ENCODE measurements at places on chromosomes 5 and 9. TPM values are rescaled to one million over a fixed set of nuclear protein-coding genes. Genes with fewer than 3 reads are reported as not detected.
A peak's percentile ranks its signal among the peaks of the same experiment; 100 is the strongest.

DNA sequence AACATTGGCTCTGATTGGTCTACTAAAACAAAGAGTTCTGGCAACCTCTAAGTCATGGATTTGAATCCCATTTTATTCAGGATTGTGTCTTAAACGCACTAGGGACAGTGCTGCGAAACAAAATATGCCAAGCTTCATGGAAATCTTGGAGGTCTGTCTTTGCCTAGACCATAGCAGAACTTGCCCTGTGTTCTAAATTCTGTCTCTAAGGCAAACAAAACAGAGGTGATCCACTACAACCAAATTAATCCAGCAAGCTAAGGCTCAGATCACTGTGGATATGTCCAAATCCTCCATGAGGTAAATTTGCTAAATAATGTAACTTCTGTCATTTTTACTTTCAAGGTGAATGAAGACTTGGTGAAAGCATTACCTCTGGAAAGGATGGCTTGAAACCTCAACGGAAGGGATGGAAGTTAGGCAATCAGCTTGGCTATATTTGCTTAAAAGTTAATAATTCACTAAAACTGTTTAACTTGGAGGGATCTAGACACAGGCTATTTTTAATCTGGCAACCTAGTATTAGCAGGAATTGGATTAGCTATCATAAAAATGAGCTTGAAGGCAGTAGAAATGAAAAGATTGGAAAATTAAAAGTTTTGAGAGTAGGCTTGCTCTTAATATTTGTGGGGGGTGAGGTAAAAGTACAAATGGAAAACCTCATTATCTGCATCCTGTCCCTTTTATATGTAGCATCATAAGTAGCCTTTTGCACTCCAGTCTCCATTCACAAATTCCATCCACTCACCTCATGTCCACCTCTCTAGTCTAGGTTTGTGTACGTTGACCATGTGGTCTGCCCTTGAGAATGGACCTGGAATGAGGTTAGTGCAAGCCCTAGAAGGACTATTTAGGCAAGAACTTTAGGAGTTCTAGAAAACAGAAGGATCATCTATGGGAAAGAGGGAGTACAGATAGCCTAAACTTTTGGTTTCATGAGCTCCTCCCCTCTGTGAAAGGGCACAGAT, 176.2 kb downstream of the SMC2 start:
- no peak for DNase-seq
- H3K4me1 ChIP-seq = no peaks in the 10 kb centered on the region
- no peaks in the 10 kb centered on the region for H3K36me3 ChIP-seq
- H3K4me3 ChIP-seq = no peak overlapping the region
- no peaks in the 10 kb centered on the region for H3K27me3 ChIP-seq
- H3K27ac ChIP-seq = no peak overlapping the region

- no peaks in the 10 kb centered on the region for H3K36me3 ChIP-seq
- H3K4me3 ChIP-seq = no peak overlapping the region
- no peaks in the 10 kb centered on the region for H3K4me1 ChIP-seq
- DNase-seq = no peak
These were observed 83.7 kb upstream of the IRX1 start for GRCh38 chr5:3511934-3512333.

DNA sequence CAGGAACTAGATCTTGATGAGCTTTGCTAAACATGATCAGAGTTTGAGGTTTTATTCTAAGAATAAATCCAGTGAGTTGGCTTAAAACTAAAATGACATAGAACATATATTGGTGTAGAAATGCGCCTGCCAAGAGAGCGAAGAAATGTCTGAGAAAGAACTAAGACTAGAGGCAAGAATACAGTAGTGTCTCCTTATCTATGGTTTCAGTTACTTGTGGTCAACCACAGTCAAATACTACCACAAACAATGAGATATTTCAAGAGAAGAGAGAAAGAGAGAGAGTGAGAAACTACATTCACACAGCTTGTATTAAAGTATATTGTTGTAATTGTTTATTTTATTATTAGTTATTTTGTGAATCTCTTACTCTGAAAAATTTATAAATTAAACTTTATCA, 254.4 kb upstream of the CDH10 start:
- no peaks in the 10 kb centered on the region for H3K4me1 ChIP-seq
- H3K27ac ChIP-seq = no peak overlapping the region
- DNase-seq = no peak
- H3K27me3 ChIP-seq = no peaks in the 10 kb centered on the region

DNA sequence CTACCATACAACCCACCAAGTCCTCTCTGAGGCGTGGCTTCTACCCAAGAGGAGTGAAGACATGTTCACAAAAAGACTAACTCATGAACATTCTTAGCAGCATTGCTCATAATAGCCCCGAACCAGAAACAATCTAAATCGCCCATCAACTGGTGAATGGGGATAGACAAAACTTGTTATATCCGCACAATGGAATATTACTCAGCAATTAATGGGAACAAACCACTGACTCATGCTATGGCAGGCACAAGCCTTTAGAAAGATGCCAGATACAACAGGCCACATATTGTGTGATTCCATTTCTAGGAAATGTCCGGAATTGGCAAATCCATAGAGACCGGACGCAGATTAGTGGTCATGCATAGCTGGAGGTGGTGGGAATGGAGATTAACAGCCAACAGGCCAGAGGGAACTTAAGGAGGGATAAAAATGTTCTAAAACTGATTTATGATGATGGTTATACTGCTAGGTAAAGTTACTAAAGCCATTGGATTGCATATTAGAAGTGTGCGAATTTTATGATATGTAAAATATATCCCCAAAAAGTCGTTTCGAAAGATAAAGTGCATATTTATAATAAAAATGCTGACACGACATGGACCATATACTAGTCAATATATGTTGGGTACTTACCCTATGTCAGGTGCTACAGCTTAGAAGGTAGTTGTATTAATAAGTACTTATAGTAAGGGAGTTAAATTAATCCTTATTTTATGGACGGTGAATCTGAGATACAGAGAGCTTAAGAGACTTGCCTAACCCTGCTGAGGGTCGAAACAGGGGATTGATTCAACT, 55.4 kb downstream of the LHX2 start:
- no peak for DNase-seq
- H3K36me3 ChIP-seq = no peaks in the 10 kb centered on the region
- peaks cover 12% of the 10 kb centered on the region for H3K27me3 ChIP-seq
- H3K4me1 ChIP-seq = no peaks in the 10 kb centered on the region
- H3K4me3 ChIP-seq = no peak overlapping the region
- no peak overlapping the region for H3K27ac ChIP-seq

DNA sequence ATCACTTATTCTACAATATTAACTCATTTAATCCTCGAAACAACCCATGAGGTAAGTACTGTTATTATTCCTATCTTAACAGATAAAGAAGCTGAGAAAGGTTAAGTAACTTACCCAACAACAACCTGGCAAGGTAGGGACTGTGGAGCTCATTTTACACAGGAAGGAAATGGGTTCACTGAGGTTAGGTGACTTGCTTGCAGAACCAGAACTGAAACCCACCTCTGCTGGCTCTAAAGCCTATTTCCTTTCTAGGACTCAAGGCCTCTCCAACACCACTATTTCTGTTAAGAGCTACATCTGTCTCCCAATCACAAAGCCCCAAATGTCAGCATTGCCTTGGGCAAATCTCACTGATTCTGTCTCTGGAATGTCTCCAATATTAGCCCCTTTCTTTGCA, 38.9 kb upstream of the IFNK start:
- peaks cover 41% of the 10 kb centered on the region for H3K4me1 ChIP-seq
- H3K36me3 ChIP-seq = peaks cover 24% of the 10 kb centered on the region
- H3K27me3 ChIP-seq = no peaks in the 10 kb centered on the region
- H3K4me3 ChIP-seq = peak overlapping the region; percentile 59
- DNase-seq = no peak
- peak overlapping the region; percentile 83 for H3K27ac ChIP-seq

C9 gene
- not detected for total RNA-seq

- no peaks in the 10 kb centered on the region for H3K4me1 ChIP-seq
- DNase-seq = no peak
- H3K36me3 ChIP-seq = no peaks in the 10 kb centered on the region
These were observed 53.1 kb upstream of the S1PR3 start for GRCh38 chr9:88938189-88938588.

MED27 gene
- 19.7 TPM for total RNA-seq

GRCh38 chr5:1555011-1555807, 31.4 kb upstream of the LPCAT1 start:
- H3K4me1 ChIP-seq = no peaks in the 10 kb centered on the region
- no peak for DNase-seq
- peaks cover 4% of the 10 kb centered on the region for H3K27me3 ChIP-seq
- H3K27ac ChIP-seq = no peak overlapping the region
- H3K4me3 ChIP-seq = no peak overlapping the region

DNA sequence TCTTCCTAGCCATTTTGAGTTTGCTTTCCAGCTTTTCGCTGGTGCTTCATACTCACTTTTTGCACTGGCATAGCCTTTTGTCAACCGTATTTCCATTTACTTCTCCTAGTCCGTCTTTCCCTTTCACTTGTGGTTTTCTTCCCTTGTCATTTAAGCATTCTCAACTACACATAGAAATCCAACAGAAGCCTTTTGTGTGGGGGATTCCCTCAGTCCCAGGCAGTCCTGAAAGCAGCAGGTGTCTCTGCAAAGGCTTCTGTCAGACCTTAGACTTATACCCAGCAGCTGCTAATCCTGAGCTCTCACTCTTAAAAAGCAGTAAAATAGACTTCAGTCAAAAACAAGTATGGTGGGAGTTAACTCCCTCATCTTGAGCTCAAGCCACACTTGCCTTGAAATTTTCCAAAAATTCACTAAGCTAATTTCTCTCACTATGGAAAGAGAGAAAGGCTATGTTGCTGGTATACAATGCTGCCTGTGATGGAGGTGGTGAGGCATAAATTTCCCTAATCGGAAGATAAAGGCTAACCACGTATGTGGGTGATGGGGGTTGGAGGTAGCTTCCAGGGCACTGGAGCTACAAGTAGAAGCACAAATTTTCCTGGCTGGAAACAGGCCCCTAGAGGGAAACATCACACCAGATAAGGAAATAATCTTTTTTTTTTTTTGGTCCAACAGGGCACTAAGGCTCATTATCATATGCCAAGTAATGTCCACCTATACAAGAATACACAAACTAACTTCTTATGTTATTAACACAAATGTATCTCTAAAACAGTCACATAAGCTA, 34.8 kb upstream of the IFNK start:
- no peak overlapping the region for H3K4me3 ChIP-seq
- DNase-seq = no peak
- H3K36me3 ChIP-seq = peaks cover 22% of the 10 kb centered on the region

GRCh38 chr5:151810897-151811296, 39.1 kb downstream of the G3BP1 start:
- H3K36me3 ChIP-seq = peaks cover 52% of the 10 kb centered on the region
- no peak overlapping the region for H3K4me3 ChIP-seq
- H3K27me3 ChIP-seq = no peaks in the 10 kb centered on the region
- H3K27ac ChIP-seq = no peak overlapping the region
- peaks cover 2% of the 10 kb centered on the region for H3K4me1 ChIP-seq

- no peak overlapping the region for H3K27ac ChIP-seq
- H3K27me3 ChIP-seq = peaks cover 6% of the 10 kb centered on the region
- H3K4me3 ChIP-seq = no peak overlapping the region
- DNase-seq = no peak
- no peaks in the 10 kb centered on the region for H3K4me1 ChIP-seq
These were observed 7.3 kb upstream of the RASEF start for GRCh38 chr9:83070261-83070660.

DNA sequence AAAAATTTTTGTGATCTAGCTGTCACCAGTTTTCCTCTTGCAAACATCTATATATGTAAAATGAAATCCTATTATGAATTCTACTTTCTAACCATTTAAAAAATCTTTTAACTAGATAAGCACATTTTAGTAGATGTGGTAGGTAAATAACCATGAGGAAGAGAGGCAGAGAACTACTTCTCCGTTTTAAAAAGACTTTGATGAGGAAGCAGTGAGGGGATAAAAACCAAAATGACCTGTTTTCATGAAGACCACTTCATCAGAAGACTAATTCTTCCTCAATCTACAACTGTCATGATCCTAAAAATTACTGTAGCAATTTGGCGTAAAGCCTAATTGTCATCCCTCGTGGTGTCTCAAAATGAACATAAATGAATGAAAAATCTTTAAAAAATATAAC, 15.7 kb upstream of the ERBIN start:
- H3K27ac ChIP-seq = no peak overlapping the region
- no peaks in the 10 kb centered on the region for H3K36me3 ChIP-seq
- H3K4me1 ChIP-seq = no peaks in the 10 kb centered on the region
- no peaks in the 10 kb centered on the region for H3K27me3 ChIP-seq
- H3K4me3 ChIP-seq = no peak overlapping the region
- DNase-seq = no peak

DNA sequence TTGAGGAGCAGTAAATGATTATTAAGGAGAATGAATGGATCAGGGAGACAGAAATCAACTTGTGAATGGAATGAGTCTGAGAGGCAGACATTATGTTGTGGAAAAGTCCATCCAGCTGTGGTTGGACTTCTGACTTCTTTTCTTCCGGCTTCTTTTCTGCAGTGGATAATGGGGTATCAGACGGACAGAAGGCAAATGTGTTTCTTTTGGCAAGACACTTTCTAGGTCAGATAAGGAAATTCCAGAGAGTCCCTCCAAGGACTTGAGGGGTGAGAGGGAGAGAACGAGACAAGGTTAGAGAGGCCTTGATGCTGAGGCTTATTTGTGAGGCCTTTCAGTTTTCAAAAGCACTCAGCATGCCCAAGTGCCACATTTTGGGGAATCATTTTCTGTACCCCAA, 17.1 kb upstream of the GRHPR start:
- peaks cover 8% of the 10 kb centered on the region for H3K4me1 ChIP-seq
- H3K27ac ChIP-seq = no peak overlapping the region
- H3K4me3 ChIP-seq = no peak overlapping the region
- peaks cover 2% of the 10 kb centered on the region for H3K27me3 ChIP-seq

C9orf153 gene
- total RNA-seq = 0.30 TPM

GRCh38 chr5:157245886-157246285, 20.0 kb upstream of the CYFIP2 start:
- peak overlapping the region; percentile 36 for H3K27ac ChIP-seq
- no peaks in the 10 kb centered on the region for H3K27me3 ChIP-seq
- peaks cover 83% of the 10 kb centered on the region for H3K36me3 ChIP-seq

GPR107 gene
- 23.2 TPM for total RNA-seq

NAIP gene
- total RNA-seq = 8.2 TPM

CARTPT gene
- total RNA-seq = not detected

PTPRD gene
- not detected for total RNA-seq

PCDHGA7 gene
- total RNA-seq = 0.26 TPM

DNA sequence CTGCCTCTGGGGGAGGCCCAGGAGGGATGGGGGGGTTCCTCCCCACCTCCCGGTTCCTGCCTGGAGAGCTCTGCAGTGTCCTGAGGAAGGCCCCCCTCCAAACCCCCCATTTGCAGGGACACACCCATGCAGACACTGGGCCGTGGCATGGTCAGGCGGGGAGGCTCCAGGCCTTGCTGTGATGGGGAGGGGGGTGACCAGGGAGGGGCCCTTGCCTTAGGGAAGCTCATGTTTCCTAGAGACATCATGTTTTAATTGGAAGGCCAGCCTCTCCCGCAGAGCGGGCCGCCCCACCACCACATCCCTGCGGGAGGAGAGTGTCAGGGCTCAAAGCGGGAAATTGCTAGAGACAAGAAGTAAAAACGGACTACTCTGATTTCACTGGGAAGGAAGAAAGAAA, 12.0 kb downstream of the PRRX2 start:
- H3K4me3 ChIP-seq = no peak overlapping the region
- no peak for DNase-seq
- H3K4me1 ChIP-seq = no peaks in the 10 kb centered on the region
- no peak overlapping the region for H3K27ac ChIP-seq

- peaks cover 4% of the 10 kb centered on the region for H3K36me3 ChIP-seq
- H3K4me3 ChIP-seq = peak overlapping the region; percentile 67
- H3K27ac ChIP-seq = peak overlapping the region; percentile 70
- DNase-seq = no peak
- peaks cover 20% of the 10 kb centered on the region for H3K4me1 ChIP-seq
These were observed 21.2 kb downstream of the MAST4 start for GRCh38 chr5:66617226-66617861.
